Stimulated activated memory B cell treated with anti-CD40 and anti-IgM and Interleukin-4, amounts not matched to agents 10 μg/mL and 1 μg/mL and 100 μg/mL, for 72 hours (primary cell): ENCODE measurements at places on chromosomes 6 and 20.

GRCh38 chr6:47464052-47464451 lies 13.5 kb upstream of the CD2AP start:
- H3K36me3 ChIP-seq: no peaks in the 10 kb centered on the region
- H3K27ac ChIP-seq: no peak overlapping the region

DNA sequence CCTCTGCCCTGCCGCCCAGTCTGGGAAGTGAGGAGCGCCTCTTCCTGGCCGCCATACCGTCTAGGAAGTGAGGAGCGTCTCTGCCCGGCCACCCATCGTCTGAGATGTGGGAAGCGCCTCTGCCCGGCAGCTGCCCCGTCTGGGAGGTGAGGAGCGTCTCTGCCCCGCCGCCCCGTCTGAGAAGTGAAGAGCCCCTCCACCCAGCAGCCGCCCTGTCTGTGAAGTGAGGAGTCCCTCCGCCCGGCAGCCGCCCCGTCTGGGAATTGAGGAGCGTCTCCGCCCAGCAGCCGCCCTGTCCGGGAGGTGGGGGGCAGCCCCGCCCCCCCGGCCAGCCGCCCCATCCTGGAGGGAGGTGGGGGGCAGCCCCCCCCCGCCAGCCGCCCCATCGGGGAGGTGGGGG lies 27.8 kb downstream of the SNHG17 start:
- no peaks in the 10 kb centered on the region for H3K4me1 ChIP-seq
- ATAC-seq: no peak
- no peak overlapping the region for H3K27ac ChIP-seq
- no peaks in the 10 kb centered on the region for H3K27me3 ChIP-seq

DNA sequence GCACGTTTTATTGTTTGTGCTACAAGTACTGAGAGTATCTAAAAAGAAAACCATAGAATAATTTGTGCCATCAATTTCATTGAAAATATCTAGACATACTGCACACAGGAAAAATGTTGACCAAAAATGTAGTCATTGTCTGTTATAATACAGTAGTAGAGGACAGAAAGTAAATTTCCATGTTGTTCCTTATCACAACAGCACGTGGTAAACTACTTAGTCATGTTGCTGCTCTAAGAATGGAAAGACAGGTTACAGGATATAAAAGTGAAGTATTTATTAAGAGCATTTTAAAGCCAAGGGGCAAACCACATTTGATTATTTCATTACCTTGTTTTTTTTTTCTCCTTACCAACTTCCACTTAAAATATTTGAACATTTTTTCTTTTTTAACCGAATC lies 89.0 kb upstream of the CEP85L start:
- peaks cover 8% of the 10 kb centered on the region for H3K27me3 ChIP-seq
- peaks cover 15% of the 10 kb centered on the region for H3K4me1 ChIP-seq
- H3K36me3 ChIP-seq: no peaks in the 10 kb centered on the region

DNA sequence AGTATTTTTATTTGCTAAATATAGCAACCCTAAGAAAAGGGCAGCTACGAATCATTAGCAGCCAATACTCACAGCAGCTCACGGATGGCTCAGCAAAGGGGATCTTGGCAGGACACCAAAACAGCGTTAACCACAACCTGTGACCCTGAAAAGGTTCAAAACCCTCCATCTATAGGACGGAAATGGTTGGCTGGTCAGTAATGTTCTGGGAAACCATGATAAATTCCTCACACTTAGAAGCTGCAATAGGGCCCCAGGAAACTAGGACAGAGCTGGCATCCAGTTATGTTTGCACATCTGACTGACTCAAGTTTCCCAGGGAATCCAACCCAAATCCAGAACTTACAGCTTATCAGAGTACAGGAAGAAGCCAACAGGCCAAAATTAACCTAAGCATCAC lies 30.9 kb upstream of the PTPRT start:
- H3K36me3 ChIP-seq: no peaks in the 10 kb centered on the region
- H3K4me3 ChIP-seq: no peak overlapping the region
- no peaks in the 10 kb centered on the region for H3K4me1 ChIP-seq
- no peak for ATAC-seq
- no peak overlapping the region for H3K27ac ChIP-seq

DNA sequence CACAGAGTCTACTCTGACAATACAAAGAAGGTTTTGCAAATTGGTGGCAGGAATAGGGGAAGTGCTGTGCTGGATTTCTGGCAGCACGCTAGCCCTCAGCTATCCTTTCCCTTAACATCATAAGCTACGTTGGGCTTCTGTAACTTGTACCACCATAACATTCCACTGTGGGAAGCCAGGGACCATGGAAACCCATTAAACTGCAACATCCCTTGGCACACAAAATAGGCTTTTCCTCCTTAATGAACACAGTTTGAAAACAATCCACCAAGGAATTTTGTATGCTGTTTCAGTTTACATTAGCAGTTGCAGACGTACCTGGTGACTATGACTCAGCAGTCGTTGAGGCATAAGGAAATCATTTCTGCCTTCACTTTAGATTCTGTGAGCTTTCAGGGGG lies 203.9 kb upstream of the RAB32 start:
- H3K27ac ChIP-seq: no peak overlapping the region
- H3K36me3 ChIP-seq: no peaks in the 10 kb centered on the region
- no peak overlapping the region for H3K4me3 ChIP-seq
- no peaks in the 10 kb centered on the region for H3K27me3 ChIP-seq
- no peak for ATAC-seq
